Activated CD4-positive, alpha-beta memory T cell treated with anti-CD3 and anti-CD28 coated beads, Interleukin-2, amount 10 ng/mL, durations not matched to agents 7 days and 5 days (primary cell): ENCODE measurements at places on chromosomes 6 and 20. TPM values are rescaled to one million over a fixed set of nuclear protein-coding genes. Genes with fewer than 3 reads are reported as not detected.

MAS1 gene
- not detected for total RNA-seq

MYLK2 gene
- total RNA-seq, result 0.45 TPM

DNA sequence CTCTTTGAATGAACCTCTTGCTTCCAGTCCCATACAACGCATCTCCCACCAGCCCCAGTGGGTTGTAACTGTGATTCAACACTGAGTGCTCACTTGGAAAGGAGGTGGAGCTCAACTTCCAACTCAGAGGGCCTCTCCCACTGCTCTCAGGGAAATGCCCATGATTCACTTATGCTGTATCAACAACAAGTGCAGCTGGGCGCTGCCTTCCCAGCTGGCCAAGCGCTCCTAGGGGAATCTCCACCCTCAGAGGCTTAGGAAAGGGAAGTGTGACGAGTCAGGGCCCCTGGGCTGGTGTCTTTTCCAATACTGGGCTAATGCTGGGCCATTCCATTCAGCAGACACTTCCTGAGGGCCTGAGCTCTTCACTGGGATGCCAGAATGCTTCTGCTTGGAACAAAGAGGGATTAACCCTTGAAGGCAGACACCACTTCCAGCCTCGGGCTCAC lies 8.1 kb upstream of the OCSTAMP start:
- H3K4me3 ChIP-seq, result no peak overlapping the region
- H3K27me3 ChIP-seq, result no peaks in the 10 kb centered on the region
- no peak overlapping the region for H3K27ac ChIP-seq
- H3K4me1 ChIP-seq, result peaks cover 64% of the 10 kb centered on the region
- peaks cover 8% of the 10 kb centered on the region for H3K36me3 ChIP-seq
- DNase-seq, result no peak

SIGLEC1 gene
- 0.03 TPM for total RNA-seq

DNA sequence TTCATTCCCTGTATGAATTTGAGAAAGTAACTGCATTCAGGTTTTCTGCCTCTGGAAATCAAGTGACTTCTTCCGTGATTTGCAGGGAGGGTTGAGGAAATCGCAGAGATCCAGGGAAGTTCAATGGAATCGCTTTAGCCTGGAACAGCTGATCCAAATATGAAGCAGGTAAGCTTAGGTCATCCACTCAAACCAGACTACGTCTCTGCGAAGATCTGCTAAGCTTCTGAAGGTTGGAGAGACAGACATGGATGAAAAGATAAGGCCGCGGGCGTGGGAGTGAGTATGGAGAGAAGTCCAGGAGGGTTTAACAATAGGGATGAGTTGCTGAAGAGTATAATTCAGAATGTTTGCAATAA lies 34.2 kb upstream of the BTN3A2 start:
- peaks cover 3% of the 10 kb centered on the region for H3K36me3 ChIP-seq
- peak overlapping the region; percentile 75 for H3K4me3 ChIP-seq
- DNase-seq, result no peak
- H3K4me1 ChIP-seq, result peaks cover 54% of the 10 kb centered on the region

DNA sequence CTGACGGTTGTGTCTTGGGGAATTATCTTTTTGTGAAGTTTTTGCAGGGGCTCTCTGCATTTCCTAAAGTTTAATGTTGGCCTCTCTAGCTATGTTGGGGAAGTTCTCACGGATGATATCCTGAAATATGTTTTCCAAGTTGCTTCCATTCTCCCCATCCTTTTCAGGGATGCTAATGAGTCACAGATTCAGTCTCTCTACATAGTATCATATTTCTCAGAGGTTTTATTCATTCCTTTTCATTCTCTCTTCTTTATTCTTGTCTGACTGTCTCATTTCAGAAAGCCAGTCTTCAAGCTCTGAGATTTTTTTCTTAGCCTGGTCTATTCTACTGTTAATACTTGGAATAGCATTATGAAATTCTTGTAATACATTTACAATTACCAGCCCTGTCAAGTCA lies 61.3 kb downstream of the UNC5CL start:
- H3K4me3 ChIP-seq, result no peak overlapping the region
- H3K27me3 ChIP-seq, result peaks cover 69% of the 10 kb centered on the region
- no peaks in the 10 kb centered on the region for H3K4me1 ChIP-seq
- DNase-seq, result no peak

XKR7 gene
- not detected for total RNA-seq

APMAP gene
- total RNA-seq, result 46.5 TPM

- no peaks in the 10 kb centered on the region for H3K27me3 ChIP-seq
- H3K36me3 ChIP-seq, result peaks cover 92% of the 10 kb centered on the region
- DNase-seq, result no peak
- H3K4me1 ChIP-seq, result peaks cover 71% of the 10 kb centered on the region
- H3K27ac ChIP-seq, result peak overlapping the region; percentile 80
Measured at GRCh38 chr20:51511861-51512619, 30.5 kb downstream of the NFATC2 start.

DNA sequence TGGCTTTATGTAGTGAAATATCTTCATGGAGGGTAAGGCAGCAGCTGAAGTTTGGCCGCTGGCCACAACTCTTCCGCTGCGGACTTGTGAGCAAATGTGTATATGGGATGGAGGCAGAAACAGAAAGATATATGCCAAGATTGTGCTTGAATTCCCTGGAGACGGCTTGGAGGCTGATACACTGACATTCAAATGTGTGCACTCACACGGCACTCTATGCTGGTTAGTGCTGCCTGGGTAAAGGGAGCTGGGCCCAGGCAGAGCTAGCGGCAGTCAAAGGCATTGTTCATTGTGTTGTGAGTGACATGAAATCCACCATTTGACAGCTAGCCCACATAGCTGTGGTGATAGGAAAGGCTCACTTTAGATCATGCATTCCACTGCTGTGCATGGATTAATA lies 202.7 kb downstream of the CLIC5 start:
- no peak for DNase-seq
- H3K27ac ChIP-seq, result no peak overlapping the region
- no peaks in the 10 kb centered on the region for H3K27me3 ChIP-seq
- peaks cover 8% of the 10 kb centered on the region for H3K36me3 ChIP-seq
- peaks cover 34% of the 10 kb centered on the region for H3K4me1 ChIP-seq
- no peak overlapping the region for H3K4me3 ChIP-seq
